ENCODE measurements at places on chromosomes 3 and 15. TPM values are rescaled to one million over a fixed set of nuclear protein-coding genes. Genes with fewer than 3 reads are reported as not detected.
A peak's percentile ranks its signal among the peaks of the same experiment; 100 is the strongest.

GRCh38 chr3:159904455-159904854 lies 84.2 kb upstream of the IL12A start:
- DNase-seq: no peak

DNA sequence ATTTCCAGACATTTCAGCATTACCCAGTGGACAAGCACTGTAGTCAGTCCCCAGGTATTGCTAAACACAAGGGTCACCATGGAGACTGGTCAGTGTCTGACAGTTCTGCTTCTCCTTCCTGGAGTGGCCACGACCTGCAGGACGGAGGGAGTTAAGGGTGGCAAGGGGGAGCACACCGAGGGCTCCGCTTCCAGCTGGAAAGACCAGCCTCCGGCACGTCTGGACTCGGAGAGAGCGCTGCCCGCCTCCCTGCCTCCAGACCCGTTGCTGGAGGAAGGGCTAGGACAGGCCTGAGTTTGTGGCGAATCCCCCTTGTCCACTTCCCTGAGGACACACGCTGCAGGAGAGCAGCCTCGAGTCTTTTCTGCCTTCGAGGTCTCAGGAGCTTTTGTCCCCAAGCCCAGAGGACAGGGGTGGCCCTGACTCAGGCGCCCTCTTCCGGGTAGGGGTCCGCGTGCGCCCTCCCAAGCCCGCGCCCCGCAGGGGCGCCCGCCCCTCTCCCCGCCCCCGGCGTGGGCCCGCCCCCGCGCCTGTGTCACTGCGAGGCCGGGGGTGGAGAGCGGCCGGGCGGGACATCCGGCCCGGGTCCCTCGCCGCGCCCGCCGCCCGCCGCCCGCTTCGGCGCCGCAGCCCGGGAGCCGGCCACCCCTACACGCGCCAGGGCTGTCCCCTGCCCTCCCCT lies at the start of gene CHST14:
TSS of gene CHST14 (plus strand) at position 562 of the 682 bp plus-strand sequence. CDS start 230 bp downstream, outside the sequence.
- DNase-seq: peak; percentile 75

GRCh38 chr15:51162865-51163762 lies 68.4 kb upstream of the TNFAIP8L3 start:
- DNase-seq: peak; percentile 43

GRCh38 chr15:34116620-34117019 lies 14.7 kb downstream of the PGBD4 start:
- DNase-seq: no peak

DNA sequence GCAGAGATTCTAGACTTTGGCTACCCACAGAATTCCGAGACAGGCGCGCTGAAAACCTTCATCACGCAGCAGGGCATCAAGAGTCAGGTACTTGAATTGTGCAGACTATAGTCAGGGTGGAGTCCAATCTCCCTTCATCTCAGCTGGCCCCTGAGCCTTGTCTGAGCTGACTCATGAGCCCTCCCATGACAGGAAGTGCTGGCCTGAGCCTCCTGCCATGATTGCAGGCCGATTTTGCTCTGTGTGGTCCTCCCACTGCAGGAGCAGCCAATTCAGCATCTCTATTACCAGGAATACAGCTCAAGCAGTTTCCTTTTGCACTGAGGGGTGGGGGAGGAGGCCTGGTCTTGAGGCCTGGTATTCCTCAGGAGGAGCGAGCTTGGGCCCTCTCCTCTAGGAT lies 5.5 kb downstream of the AP2M1 start:
- DNase-seq: no peak

DNA sequence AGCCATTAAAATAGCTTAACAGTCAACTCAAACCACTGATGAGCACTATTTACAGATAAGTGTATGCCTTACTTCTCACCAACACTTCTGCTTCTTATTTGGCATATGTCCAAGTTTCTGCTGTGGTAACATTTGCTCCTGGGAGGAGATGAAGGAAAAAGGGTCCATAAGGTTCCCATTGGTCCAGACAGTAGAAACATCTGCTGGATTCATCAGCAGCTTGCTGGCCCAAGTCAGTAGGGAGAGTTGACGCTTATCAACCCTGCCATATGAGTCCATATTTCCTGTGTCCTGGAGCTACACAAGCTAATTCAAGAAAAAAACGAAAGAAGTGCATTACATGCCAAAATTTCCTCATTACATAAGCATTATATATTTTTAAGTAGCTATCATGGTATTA lies 824.5 kb downstream of the CADM2 start:
- peak; percentile 94 for DNase-seq

DNA sequence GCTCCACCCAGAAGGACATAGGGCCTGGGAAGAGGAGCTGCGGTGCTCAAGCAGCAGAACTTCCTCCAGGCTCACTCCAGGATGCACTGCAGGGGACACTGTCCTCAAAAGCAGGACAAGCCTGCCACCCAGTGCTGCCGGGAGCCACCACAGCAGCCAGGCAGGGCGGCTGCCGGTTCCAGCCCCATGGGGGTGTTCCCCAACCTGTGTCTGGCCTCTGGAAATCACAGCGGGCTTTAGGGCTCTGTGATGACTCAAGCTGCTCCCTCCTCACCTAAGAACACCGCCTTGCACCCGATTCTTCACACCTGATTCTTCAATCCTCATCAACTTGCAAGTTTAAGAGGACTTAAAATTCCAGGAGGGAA lies 71.9 kb upstream of the SLC6A11 start:
- DNase-seq: no peak

- no peak for DNase-seq
Measured at GRCh38 chr3:42572278-42572677, 9.5 kb downstream of the SEC22C start.

CFAP92 gene
- 4.2 TPM for polyA plus RNA-seq

CHCHD6 gene
- 20.7 TPM for polyA plus RNA-seq

RHOV gene
- 0.49 TPM for polyA plus RNA-seq

ZNF774 gene
- polyA plus RNA-seq: 5.6 TPM

SPINT1 gene
- polyA plus RNA-seq: 58.4 TPM

CCR9 gene
- not detected for polyA plus RNA-seq
